Neural progenitor cell (in vitro differentiated cells): ENCODE measurements at places on chromosomes 4 and X.

- DNase-seq, result no peak
These were observed 510.4 kb downstream of the ANKRD50 start for GRCh38 chr4:124202099-124202498.

DNA sequence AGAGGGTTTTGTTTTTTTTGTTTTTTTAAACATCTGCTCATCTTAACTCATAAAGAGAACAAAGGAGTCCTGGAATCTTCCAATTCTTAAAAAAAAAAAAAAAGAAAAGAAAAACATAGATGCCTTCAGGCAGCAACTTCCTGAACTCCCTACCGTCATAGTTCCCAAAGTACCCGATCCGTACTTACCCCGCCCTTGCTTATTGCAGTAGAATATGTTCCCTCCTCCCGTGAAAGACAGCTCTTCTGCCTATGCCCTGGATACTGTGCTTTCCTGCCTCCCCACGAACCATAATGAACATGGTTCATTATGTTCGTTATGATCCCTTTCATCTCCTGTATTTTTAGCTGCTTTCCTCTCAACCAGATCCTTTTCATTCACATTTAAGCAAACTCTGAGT is 40.3 kb downstream of the KLHL5 start:
- DNase-seq, result no peak

GRCh38 chr4:120005527-120005926 is 61.1 kb downstream of the MAD2L1 start:
- DNase-seq, result no peak

DNA sequence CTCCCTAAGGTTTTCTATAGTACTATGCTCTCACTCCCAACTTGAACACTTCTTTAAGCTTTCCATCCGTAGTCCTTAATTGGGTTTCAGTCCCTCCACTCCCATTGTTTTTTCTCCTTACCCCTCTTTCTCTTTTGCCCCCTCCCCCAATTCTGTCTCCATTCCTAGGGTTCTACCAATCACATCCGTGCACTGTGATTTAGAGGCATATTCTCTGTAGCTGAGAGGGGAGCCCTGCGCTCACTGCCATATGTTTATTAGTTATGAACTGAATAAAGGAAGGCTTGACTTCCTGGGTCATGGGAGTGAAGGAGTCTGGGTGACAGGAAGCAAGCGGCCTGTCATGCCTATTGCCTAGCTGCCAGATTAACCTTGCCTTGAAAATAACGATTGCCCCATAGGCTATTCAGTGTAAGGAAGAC is 471 bp downstream of the MCTS1 start:
- DNase-seq, result peak; percentile 17

GRCh38 chr4:55989766-55990165 is 41.0 kb downstream of the CEP135 start:
- DNase-seq, result no peak

- DNase-seq, result peak; percentile 70
These were observed 795 bp upstream of the SH3KBP1 start for GRCh38 chrX:19887911-19888879.

DNA sequence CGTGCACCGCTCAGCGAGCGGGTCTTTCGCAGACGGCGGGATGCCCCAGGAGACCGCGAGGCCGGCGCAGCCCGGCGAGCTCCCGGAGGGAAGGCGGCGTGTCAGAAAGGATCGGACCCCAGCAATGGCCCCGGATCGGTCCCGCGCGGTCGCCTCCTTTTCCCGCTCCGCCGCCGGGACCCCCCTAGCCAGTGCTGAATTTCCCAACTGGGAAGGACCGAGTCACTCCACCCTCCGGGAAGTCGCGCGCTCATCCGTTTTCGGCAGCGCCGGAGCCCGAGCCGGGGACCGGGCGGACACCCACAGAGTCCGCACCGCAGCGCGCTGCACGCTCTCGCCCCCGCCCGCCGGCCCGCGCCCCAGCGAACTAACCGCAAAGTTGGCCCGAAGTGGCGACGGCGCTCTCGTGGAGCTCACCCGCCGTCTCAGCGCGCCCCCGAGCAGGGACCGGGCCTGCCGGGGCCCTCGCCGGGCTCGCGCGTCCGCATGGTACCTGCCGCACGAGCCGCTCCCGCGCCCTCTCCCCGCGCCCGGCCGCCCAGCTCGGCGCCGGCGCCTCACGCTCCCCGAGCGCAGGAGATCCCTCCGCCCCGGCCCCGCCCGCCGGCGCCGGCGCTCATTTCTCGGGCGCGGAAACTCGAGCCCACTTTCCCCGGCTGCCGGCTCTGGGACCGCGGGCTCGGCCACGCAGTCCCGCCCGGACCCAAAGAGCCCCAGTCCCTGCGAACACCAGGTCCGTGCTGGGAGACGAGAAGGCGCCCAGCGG is at the start of gene FAT1:
Gene FAT1, minus strand, starts transcription at position 565 of the 766 bp plus-strand sequence. CDS start 14,029 bp downstream, outside the sequence.
- DNase-seq, result peak; percentile 91

- peak; percentile 17 for DNase-seq
These were observed 67.4 kb downstream of the ZNF182 start for GRCh38 chrX:47936224-47936939.
